Cardiac fibroblast (primary cell): ENCODE measurements at places on chromosomes 11 and 22.

DNA sequence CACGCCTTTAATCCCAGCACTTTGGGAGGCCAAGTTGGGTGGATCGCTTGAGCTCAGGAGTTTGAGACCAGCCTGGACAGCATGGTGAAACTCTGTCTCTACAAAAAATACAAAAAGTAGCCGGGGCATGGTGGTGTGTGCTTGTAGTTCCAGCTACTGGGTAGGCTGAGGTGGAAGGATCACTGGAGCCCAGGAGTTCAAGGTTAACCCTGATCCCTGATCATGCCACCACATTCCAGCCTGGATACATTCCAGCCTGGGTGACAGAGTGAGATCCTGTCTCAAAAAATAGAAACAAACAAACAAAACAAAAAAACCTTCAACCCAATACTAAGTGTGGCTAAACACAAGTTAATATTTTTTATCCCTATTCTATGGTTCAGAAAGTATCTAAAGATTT, 66.4 kb upstream of the CLNS1A start:
- DNase-seq = no peak

DNA sequence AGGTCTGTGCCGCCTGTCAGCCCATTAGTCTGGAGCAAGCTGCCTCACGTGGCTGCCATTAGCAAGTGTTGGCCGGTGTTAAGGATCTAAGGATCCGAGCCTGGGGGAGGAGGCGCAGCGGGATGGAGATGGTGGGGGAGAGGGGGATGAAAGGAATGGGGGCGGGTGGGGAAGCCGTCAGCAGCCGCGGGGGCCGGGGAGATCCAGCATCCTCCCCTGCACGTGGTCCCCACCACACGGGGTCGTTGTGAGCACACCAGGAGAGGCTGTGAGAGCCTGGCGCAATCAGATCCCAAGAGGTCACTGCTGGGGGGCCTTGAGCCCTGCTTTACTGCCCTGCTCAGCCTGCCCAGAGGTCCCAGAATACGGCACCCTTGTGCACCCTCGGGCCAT, 7.3 kb downstream of the CABP7 start:
- DNase-seq = peak; percentile 51

DNA sequence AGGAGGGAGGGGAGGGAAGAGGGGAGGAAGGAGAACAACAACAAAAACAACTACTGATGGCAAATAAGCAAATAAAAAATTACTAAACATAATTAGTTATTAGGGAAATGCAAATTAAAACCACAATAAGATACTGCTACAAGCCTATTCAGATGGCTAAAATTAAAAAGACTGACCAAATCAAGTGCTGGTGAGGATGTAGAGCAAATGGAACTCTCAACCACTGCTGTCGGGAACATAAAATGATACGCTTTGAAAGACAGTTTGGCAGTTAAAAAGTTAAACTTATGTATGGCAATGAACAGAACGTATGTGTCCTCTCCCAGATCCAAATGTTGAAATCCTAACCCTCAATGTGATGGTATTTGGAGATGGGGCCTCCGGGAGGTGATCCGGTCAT, 85.7 kb downstream of the PHF21B start:
- no peak for DNase-seq

- DNase-seq = no peak
These were observed 27.9 kb downstream of the CPT1A start for GRCh38 chr11:68813773-68814172.

DNA sequence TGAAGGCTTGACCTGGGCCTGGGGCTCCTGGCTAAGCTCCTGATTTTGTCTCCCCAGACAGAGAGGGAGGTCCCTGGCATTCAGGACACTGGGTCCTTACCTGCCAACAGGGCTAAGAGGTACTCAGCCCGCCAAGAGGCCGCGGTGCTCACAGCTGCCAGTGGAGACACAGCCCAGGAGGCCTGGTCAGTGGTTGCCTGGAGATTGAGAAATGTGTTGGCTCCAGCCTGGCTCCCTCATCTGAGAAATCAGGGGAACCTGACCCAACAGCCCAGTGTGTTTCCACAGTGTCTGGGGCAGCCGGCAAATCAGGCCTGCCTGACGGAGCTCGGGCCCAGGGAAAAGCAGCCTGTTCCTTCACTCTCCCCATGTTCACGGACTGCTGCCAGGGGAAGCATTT, 79.4 kb upstream of the NAV2 start:
- DNase-seq = peak; percentile 71

GRCh38 chr22:29205594-29206371, at the start of gene EMID1:
Gene EMID1, plus strand, starts transcription at chr22:29205896. Its CDS starts 143 bp downstream, at chr22:29206039.
- peak; percentile 36 for DNase-seq

GRCh38 chr11:2381494-2382128, 4.5 kb downstream of the CD81 start:
- DNase-seq = no peak

DNA sequence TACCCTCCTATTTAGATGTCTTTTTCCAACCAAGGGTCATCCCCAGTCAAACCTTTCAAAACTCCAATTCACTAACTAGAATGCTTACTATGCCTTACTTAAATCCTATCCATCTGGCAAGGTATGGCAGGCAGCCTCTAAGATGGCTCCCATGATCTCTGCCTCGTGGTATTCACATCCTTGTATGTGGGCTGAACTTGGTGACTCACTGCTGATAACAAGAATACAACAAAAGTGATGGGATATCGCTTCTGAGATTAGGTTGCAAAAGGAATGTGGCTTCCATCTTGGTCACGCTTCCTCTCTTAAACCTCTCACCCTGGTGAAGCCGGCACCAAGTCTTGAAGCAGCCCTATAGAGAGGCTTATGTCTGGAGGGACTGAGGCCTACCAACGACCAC, 29.6 kb upstream of the UPB1 start:
- peak; percentile 69 for DNase-seq

DNA sequence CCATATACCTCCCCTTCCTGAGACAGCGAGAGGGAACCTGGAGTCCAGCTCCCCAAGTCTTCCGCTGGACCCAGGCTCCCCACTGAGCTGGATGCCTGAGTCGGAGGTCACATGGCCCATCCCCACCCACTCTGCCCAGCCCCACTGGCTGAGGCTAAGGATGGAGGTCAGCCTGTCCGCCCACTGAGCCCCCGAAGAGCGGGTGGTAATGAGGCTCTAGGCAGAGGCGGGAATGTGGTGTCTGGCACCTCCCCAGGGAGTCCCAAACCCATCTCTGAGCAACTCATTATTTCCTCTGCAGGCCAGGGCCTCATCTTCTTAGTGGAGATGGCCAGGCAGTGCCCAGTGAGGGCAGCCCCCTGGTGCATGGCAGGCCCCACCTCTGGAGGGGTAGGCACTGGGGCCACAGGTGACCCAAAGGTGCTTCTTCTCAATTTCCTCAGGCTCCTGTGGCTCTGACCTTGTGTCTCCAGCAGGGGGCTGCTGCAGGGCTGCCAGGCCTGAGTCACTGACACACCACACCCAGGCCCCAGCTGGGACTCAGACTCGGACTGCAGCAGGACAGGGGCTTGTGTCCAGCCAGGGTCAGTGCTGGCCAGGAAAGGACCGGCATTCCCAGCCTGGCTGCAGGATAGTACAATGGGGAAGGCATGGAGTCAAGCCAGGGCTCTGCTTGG, 10.2 kb upstream of the PDE2A start:
- peak; percentile 71 for DNase-seq

GRCh38 chr11:33375688-33376311, 118.6 kb downstream of the HIPK3 start:
- DNase-seq = peak; percentile 41

DNA sequence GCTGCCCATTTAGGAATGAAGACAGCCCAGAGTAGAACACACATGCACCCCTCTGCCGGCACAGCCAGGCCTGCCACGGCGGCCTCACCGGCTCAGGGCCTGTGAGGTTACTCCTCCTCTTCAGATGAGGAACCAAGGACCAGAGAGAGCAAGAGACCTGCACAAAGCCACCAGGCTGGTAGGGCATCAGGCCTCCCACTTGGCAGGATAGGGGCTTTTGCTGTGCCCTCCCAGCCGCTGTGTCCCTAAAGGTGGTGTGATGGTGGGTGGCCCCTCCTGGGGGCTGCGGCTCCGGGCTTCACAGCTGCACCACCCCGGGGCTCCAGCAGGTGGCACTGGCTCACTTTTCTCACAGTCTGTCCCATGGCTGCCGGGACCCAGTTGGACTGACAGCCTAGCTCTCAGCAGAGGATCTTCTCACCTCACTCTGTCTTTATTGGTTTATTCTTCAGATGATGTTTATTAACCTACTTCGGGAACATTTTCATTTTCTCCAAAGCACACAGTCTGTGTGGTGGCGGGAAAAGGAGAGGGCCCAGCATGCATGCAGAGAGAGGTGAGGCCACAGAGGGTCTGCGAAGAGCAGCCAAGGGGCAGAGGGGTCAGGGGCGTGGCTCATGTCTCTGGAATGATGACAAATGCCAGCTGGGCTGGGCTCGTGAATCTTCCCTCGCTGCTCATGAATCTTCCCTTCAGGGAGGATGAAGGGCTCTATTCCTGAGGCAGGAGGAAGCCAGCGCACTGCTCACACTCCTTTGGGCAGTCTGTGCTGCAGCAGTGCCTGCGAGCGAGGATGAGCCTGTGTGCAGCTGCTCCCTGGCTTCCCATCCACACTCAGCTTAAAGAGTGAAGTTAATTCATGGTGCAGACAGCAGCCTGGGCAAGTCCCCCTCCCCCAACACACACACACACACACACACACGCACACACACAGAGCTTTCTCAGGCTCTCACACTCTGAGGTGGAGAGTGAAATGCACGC, 101.1 kb upstream of the PITPNB start:
- peak; percentile 71 for DNase-seq

DNA sequence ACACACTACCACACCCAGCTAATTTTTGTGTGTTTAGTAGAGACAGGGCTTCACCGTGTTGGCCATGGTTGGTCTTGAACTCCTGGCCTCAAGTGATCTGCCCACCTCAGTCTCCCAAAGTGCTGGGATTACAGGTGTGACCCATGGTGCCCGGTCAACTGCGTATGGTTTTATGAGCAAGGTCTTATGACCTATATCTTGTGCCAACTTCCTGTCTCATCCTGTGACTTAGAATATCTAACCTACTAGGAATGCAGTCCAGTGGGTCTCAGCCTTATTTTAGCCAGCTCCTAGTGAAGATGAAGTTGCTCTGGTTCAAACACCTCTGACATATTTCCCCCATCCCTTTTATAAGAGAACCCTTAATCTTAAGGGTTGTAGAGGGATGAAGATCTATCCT, 66.1 kb upstream of the OR5AN1 start:
- no peak for DNase-seq

- DNase-seq = no peak
These were observed 153.2 kb upstream of the CCDC179 start for GRCh38 chr11:23013509-23013908.

DNA sequence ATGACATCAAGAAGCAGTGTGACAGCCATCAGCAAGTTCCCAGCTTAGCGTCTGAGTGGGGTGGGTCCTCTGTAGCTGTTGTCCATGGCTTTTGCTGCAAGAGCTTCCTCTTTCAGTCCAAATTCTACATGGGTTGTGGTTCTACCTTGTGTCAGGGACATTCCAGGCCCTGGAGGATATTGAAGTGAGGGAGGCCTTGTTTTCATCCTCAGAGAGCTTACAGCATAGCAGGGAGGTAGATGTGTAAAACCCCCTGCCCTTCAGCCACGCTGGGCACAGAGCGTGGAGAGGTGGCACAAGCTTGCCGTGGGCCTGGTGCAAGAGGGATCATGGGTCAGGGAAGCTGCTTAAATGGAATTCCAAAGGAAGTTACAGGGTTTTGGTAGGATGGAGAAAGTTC, 93.9 kb downstream of the GRIK4 start:
- no peak for DNase-seq

DNA sequence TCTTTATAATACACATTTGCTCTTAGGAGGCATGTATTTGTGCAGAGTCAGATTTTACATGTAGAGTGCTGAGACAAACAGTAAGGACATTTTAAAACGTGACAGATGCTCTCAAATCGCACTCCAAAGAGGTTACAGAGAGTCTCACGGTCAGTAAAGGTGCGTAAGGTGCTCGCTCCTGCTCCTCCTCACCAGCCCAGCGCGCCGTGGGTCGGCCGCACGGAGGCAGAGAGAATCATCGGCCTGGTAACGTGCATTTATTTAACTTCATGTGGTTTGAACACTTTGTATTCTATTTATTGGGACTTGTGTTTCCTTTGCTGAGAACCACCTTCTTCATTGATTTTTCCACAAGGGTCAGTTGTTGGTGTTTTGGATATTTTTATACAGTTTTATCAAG, 900.1 kb downstream of the BRD1 start:
- no peak for DNase-seq

GRCh38 chr22:50506611-50507420, 686 bp downstream of the LMF2 start:
- no peak for DNase-seq

DNA sequence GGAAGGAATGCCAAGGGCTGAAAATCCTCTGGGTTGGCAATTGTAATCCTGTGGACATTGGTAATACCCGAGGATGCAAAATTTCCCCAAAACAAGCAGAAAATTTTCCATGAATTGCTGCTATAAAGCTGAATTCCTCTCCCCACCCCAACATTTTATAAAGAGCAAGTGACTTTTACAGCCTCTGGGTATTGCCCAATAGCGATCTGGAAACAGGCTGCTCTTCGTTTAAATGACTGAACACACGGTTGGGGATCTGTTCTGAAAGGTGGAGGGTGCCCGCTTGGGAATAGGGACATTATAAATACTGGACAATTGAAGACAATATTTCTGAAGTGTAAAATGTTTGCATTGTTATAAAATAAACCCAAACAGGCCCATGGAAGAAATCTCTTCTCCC, 20.6 kb downstream of the EHF start:
- no peak for DNase-seq
